Activated CD4-positive, alpha-beta T cell treated with anti-CD3 and anti-CD28 coated beads for 36 hours (primary cell): ENCODE measurements at places on chromosomes 1 and 21. TPM values are rescaled to one million over a fixed set of nuclear protein-coding genes. Genes with fewer than 3 reads are reported as not detected.

RSPO1 gene
- total RNA-seq: not detected

OR2G3 gene
- total RNA-seq: not detected

TBX15 gene
- not detected for total RNA-seq

DNAI4 gene
- total RNA-seq: 3.6 TPM

FCGR3A gene
- not detected for total RNA-seq

AQP10 gene
- total RNA-seq: not detected

TNFRSF18 gene
- total RNA-seq: 95.0 TPM

DNA sequence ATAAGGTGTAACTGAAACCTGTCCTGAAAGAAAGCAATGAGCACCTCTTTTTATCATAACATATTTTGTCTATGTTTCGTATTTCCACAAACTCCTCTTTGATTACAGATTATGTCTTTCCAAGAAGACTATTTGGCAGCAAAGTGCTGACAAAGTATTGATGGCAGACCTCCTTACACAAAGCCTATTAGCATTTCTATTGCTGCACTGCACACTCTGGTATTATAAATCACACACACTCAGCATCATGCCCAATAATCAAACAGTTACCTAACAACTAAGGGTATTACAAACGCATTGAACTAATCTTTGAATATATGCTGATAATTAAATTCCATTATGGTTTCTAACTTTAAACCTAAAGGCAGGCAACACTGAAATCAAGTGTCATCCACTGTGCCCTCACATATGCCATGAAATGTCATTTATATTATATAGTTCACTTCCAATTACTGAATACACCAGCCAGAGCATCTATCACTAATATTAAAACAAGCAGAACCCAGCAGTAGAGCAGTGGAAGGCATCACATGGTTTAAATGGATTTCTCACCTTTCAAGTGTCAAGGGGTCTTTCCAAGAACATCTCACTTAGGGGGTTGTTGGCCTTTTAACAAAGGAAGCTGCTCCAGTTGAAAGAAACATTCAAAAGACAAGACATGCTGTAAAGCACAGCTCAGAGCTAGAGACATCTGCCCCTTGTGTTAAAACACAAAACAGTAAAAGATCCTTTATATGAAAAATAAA, 239.1 kb downstream of the RERE start:
- DNase-seq: no peak

GRCh38 chr21:32189688-32190483, 89.0 kb downstream of the MIS18A start:
- no peak for DNase-seq

- DNase-seq: no peak
Observed at GRCh38 chr1:227120826-227121225, 180.7 kb downstream of the COQ8A start.

GRCh38 chr1:101122452-101123166, 97.0 kb upstream of the DPH5 start:
- peak; percentile 29 for DNase-seq

DNA sequence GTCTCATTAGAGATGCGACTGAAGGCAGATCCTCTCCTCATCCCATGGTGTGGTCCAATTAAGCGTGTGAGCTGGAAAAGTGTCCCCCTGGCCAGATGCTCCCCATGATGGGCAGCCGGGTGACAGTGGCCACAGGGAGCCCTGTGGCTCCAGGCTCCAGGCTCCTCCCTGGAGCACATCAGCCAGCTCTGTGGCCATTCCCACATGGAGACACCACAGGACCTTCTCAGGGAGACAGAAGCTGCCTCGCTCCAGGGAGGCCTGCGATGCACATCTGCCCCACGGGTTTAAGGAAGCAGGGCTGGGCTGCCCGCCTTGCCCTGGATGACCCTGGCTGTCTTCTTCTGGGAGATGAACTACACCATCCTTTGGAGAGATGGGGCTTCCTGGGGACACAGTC, 99.9 kb upstream of the TLR5 start:
- no peak for DNase-seq

- DNase-seq: no peak
Observed at GRCh38 chr1:118905196-118905595, 82.9 kb downstream of the TBX15 start.

- no peak for DNase-seq
Observed at GRCh38 chr1:24084050-24084449, 27.9 kb downstream of the MYOM3 start.

DNA sequence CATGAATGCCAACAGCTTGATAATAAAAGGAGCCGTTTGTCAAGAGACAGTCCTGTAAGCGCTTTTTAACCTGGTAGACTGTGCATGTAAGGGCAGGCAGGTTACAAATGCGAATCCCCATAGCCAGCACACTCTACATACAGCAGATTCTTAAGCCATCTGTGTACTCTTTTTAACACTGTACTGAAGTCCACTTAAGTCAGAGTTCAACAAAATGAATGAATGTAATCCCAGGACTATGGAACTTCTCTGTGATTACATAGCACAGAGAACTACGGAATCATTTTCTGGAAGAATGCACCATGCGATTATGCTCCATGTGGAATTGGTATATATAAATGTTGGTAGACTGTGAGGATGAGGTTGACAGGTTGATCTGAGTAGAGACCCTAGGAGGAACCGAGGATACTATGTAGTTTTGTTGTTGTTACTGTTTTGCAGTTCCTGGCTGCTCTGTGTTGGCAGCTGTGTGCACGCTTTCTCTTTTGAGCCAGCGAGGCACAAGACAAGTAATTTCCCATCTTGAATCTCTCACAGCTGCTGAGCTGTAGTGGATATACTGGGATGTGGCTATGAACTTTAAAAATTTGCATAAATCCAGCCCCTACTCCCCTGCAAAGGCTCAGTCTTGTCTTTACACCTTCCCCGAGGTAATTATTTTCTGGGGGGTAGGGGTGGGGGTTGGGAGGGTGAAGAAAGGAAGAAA, 21.9 kb downstream of the LRRC8D start:
- DNase-seq: no peak

- no peak for DNase-seq
Observed at GRCh38 chr1:202848191-202848542, 37.4 kb downstream of the PCAT6 start.

DNA sequence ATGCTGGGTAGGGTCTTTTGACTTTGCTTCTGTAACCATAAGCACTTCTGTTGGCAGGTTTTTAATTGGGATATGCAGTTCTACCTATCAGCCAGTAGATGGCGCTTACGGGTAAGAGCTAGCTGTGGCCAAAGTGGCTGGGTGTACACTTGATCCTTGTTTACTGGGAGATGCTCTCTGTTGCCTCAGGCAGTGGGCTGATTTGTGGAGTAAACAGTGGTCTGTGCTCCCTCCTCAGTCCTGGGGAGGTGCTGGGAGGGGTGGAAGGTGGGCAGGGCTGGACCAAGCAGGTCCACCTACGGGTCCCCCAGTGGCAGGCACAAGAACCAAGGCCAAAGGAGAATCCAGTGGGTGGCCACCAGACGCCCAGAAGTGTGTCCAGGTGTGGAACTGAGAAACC, 43.4 kb downstream of the RALGPS2 start:
- peak; percentile 28 for DNase-seq

DNA sequence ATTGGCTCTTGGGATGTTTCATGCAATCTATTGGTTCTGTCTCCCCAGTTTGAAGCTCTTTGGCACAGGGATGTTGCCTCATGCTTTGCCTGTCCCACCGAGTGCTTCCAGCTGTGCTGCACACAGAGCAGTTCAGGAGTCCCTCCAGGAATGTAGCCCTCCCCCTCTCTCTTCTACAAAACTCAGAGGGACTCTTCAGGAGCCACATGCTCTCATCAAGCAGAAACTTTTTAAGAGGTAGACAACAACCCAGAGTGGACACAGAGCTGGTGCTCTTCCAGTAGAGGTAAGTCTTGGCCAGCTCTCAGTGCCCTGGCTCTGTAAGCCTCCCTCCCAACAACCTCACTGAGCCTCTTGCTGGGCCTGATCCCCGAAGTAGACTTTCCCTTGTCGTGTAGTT, 11.6 kb upstream of the ZNF697 start:
- no peak for DNase-seq

DNA sequence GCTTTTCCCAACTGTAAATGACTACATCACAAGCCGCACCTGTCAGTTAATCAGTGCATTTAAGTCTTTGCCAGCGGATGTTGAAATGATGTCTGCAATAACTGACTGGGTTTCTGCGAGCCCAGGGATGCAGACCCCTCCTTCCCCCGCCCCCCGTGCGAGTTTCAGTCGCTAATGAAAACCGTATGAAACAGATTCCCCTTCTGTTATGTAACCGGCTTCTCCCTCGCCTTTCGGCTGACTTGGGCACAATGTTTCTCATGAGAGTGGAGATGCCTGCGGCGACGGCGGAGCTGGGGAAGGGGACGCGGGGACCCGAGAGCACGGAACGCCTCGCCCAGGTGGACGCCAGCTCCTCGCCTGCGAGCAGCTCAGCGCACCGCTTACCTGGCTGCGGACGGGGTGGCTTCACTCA, 753 bp downstream of the KCNJ6 start:
- no peak for DNase-seq

DNA sequence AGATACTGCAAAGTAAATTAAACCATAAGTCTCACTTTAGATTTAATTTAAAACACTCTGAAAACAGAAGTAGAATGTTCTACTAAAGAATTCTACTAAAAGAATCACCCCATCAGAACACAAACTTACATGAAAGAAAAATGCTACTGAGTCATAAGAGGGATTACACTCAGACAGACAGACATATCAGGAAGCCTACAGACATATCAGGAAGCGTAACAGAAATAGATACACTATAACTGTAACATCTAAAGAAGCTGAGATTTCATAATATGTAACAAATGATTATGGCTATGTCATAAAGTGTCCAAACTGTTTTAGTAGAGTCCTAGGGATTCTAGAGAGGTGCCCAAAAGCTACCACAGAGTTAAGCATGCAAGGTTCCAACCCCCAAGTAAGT, 23.9 kb downstream of the FOXJ3 start:
- DNase-seq: no peak

DNA sequence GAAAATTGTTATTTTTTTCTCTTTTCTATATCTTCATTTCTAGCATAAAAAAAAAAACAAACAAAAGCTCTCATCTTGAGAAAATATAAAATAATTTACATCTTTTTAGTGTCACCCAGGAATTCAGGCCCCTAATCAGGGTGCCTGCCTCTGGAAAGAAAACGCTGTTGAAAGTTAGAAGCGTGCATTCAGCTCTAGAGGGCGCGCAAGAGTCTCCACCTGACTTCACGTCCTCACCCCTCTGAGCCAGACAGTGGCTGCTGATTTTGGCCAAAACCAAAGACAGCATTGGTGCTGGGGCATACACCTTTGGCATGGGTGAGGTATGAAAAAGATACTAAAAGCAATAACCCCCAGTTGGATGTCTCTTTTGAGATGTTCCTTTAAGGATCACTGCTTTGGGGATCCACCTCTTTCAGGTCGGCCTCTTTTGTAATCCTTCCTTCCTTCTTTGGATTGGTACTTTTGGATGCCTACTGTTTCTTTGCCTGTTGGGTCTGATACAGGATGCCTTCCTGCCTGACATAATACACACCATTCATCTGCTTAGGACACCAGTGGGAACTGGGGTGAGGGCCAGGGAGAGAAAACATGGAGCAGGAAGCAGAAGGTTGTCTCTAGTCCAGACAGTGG, 77.6 kb upstream of the CHRM3 start:
- peak; percentile 66 for DNase-seq

- no peak for DNase-seq
Observed at GRCh38 chr21:40146216-40146837, 279.1 kb downstream of the PCP4 start.

DNA sequence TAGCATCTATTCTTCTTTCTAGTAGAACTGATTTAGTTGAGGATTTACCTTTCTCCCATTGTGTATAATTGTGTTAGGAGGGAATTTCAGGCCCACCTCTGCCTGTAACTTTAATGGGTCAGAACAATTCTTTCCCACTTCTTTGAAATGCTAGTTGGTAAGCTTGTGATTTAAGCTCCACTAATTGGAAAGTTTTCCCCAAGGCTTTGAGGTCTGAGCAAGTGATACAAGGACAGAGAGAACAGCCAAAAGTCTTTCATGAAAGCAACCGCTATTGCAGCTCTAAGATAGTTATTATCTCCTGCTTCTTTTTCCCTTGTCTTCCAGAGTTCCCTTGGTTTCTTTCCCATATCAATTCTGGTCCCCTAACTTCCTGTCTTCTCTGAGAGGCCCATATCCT, 38.7 kb upstream of the PDC start:
- no peak for DNase-seq

- no peak for DNase-seq
Observed at GRCh38 chr1:24975391-24975790, 45.3 kb upstream of the RUNX3 start.

DNA sequence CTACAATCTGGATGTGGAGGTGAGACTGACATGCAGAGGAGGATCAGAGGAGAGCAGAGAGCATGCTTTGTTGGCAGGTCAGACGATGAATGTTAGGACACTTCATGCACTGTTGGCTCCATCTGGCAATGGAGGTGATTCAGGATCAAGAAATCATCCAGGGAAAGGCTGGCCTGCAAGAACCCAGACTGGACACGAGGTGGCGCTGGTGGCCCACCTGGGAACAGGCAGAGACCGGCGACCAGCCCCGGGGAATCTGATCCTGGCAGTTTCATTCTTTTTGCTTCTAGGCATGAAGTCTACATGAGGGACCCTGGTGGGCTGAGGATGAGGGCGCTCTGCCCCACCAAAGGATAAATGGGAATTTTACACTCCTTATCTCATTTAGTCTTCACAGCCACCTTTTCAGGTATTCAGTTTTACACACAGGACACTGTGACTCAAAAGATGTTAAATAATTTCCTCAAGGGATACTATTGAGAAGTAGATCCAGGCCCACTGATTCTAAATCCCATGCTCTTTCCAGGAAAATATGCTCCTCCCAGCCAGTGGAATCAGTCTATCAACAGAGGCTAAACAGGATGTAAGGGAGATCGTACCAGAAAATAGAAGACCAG, 26.2 kb upstream of the SCMH1 start:
- peak; percentile 80 for DNase-seq

GRCh38 chr1:192005976-192006375, 152.3 kb upstream of the RGS18 start:
- no peak for DNase-seq
